CD4-positive, alpha-beta T cell treated with Interleukin-6 at 100 ng/mL for 8 hours (primary cell): ENCODE measurements at places on chromosomes 7 and 10.

- DNase-seq = peak; percentile 66
Measured at GRCh38 chr7:30285536-30286284, 1.3 kb downstream of the ZNRF2 start.

- DNase-seq = no peak
Measured at GRCh38 chr10:44902941-44903545, 8.1 kb upstream of the TMEM72 start.

DNA sequence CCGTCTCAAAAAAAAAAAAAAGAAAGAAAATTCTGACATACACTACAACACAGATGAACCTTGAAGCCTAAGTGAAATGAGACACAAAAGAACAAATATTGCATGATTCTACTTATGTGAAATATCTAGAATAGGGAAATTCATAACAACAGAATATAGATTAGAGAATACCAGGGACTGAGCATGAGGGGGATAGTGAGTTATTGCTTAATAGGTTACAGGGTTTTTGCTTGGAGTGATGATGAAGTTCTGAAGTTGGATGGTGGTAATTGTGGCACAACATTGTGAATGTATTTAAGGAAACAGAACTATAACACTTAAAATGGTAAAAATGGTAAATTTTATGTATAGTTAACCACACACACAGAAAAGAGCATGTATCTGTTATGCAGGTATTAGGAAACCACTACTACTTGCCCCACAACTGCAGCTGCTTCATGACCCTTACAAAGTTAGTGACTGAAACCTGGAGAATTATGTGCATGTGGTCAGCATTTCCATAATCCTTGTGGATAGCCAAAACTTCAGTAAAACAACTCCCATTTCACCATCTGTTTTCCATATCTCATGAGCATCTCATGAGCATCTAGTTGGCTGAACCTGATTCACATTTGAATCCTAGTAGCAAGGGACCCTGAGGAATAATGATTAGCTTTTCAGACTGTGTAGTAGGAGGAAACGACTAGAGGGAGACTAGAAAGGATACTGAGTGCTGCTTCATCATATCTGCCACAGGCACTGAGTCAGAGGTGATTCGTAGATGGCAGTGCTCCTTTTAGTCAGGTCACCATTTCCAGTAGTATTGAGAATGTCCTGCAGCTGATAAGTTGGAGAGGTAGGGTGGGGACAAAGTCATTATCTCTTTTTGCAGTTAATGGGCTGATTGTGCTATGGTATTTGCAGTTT lies 26.3 kb downstream of the SAMD8 start:
- no peak for DNase-seq

DNA sequence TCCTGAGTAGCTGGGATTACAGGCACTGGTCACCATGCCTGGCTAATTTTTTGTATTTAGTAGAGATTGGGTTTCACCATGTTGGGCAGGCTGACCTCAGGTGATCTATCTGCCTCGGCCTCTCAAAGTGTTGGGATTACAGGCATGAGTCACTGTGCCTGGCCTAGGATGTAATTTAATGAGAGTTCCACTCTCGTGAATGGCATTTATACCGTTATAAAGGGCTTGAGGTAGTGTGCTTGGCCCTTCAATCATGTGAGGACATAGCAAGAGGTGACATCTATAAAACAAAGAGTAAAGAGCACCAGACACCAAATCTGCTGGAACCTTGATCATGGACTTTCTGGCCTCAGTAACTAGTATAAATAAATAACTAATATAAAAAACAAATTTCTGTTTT lies 93.5 kb upstream of the PPP1R9A start:
- DNase-seq = no peak

DNA sequence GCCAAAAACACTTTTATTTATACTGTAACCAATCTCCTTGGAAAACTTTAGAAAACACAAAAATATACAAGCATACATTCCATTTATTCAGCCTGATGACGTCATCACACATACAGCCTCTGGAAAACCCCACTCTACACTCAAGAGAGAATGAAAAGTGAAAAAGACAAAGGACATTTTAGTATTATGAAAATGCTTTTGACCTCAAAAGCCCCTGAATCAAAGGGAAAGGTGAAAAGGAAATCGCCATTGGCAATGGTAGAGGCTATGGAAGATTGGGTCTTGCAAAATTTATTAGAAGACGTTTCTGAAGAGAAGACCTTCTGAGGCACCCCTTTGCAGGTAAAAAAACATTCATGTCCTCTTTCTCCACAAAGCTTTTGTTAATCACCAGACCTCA lies 82.9 kb upstream of the STRIP2 start:
- DNase-seq = no peak

- DNase-seq = no peak
Measured at GRCh38 chr10:124124123-124124768, 30.8 kb upstream of the CHST15 start.

- no peak for DNase-seq
Measured at GRCh38 chr7:114295522-114295921, 119.1 kb upstream of the FOXP2 start.

DNA sequence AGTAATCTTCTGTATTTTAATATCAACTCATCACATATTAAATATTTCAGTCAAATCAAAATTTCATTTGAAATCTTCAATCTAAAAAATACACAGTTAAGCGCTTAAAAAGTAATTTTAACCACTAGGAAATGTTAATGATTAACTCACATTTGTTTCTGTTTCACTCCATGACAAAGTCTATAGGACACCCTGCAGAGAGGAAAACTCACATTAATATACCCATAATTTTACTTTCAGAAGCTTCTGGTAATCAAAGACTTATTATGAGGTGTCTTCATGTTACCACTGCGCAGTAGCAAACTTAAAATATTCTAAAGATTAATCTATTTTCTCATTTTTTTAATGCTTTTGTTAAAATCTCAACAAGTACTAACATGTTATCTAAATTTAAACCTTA lies 41.0 kb upstream of the ZNF518A start:
- DNase-seq = no peak

DNA sequence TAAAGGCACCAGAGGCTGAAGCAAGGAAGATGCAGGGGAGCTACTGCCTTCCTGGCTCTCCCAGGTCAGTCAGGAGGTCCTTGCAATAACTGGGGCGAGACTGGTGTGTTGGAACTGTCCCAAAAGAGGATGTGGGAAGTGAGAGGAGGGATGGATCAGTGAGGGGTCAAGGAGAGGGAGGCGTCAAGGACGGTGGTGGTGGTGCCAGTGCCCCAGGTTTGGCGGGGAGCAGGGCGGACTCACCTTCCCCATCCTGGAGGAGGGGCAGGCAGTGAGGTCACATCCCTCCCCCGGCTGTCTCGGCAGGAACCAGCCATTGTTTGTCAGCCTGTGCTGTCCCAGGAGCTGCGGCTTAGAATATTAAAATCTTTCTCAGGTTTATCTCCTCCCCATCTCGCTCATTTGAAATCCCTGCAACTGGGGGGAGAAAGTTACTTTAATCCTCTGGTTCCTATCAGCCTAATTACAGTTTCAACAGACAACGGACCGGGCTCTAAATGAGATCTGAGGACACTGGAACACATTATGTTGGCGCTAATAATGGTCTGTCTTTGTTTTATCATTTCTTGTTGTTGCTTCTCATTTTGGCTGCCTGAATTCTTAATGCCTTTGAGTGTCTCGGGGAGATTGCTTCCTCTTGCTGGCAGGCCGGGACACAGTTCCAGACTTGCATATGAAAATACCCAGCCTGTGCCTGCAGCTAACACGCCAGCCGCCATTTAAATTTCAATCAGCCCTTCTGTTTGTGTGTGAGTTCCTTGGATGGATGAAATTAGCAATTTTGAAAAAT lies 387.5 kb downstream of the RPS24 start:
- no peak for DNase-seq

- DNase-seq = no peak
Measured at GRCh38 chr7:17854261-17855047, 85.8 kb downstream of the SNX13 start.

DNA sequence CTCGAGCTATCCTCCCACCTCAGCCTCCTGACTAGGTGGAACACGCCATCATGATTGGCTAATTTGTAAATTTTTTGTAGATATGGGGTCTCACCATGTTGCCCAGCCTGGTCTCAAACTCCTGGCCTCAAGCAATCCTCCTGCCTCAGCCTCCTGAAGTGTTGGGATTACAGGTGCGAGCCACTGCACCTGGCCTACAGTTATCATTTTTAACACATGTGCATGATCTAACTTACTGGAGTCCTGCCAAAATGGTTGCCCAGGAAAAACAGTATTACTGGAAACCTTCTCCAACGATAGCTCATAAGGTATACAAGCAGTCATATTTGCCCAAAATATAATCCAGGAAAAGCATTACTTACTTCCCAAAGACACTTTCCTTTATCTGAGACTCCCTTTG lies 20.2 kb downstream of the MRPL32 start:
- no peak for DNase-seq

DNA sequence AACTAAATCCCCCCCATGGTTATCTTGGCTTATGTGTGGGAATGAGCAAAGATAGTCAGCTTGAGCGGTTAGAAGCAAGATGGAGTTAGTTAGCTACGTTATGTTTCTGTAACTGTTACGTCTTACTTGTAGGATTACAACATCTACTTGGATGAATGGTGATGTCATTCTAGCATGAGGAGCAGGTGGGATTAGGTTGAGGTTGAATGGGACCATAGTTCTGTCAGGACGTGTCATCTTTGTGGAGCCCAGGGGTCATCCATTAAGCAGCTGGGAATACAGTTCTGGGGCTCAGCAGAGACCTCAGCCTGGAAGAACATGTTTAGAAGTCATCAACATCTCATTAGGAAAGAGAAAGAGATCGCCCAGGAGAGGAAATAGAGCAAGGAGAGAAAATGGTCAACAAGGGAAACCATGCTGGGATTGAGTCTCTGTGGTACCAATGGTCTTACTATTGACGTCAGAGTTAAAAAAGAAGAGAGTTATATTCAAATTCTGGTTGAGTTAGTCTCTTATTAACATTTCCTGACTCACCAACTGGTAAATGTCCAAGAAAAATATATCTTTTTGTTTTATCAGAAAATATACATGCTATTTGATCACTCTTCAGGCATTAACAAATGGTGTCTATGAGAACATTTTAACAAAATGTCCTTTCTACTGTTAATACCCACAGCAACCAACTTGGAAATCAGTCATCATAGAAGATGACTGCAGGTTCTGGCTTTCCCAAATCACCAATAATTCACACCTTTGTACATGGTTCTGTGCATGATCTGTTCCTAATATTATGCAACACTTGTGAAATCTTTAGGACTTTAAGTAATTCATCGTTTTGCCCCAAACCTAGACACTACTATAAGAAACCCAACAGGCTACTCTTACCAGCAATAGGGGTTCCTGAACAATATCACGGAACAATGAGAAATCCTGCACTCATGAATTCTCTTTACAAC lies 96.9 kb downstream of the KIAA1217 start:
- no peak for DNase-seq

DNA sequence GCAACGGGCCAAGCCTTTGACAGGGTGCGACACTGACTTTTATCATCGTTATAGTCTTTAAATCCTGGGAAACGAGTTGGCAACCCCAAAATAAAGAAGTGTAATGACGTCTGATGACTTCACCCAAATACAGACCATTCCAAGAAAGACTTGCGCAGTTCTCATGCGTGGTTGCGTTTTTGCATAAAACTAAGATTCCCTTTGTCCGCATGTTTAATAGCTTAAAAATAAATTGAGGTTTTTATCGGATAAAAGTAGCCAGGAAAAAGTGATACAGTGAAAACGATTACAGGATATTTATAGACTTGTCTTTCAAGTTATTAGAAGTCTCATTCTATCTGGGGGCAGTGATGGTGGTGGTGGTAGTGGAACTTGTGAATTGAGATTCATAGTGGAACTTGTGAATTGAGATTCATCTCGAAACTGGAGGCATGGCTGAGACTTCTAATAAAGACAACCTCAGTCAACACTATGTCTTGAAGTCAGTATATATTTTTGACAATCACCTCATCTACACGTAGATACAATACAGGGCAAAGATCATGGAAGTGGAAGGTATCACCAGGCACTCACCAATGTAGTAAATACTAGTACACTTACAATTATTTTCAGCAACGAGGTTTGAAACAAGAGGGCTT lies 1.2 kb upstream of the NAMPT start:
- DNase-seq = no peak

GRCh38 chr7:79359827-79360226 lies 93.6 kb downstream of the MAGI2 start:
- DNase-seq = no peak

DNA sequence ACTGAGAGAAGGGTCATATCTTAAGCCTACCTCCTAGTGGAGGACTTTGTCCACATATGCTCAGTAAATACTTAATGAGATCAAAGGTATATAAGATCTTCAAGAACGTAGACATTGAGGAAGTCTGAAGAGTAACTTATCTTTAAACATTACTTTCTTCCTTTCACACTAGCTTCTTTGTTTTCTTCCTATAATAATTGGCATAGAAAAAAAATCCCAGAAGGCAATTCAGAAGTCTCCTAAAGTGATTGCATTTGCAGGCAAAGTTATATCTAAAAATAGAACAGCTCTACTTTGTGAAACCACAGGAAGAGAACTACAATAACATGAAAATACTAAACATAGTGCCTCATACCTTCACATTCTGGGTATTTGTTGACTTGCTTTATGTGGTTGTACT lies 150.4 kb downstream of the PPP1R3A start:
- no peak for DNase-seq

- no peak for DNase-seq
Measured at GRCh38 chr10:58651040-58651439, 138.4 kb downstream of the BICC1 start.

DNA sequence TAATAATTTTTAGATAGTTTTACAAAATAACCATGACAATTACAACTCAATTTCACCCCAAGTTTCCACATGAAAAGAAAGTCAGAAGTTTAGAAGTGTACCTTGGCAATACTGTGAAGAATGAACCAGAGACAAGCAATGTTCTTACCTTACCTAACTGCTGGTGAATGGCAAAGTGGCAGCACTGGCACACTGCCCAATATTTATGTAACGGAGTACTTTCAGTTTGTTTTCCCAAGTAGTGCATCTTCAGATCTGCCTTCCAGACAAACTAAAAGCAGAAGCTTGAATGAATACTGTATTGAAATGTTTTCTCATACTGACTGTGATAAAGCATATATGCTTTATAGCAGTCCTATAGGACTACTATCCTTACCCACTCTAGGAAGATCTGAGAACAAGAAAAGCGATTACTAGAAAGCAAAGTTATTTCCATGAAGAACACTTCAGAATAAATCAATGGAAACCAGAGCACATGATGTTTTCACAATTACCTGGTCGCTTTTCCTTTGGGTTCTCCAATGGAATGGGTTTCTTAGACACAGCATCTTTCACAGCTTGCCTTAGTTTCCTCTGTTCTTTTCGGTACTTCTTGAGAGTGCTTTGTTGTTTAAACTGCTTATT lies 1.5 kb downstream of the NOC3L start:
- DNase-seq = peak; percentile 6

- no peak for DNase-seq
Measured at GRCh38 chr10:113274176-113274829, 278.6 kb upstream of the HABP2 start.

GRCh38 chr7:46315891-46316290 lies 394.8 kb upstream of the IGFBP3 start:
- DNase-seq = no peak

GRCh38 chr10:48604991-48605508 lies at the start of gene ARHGAP22:
Gene ARHGAP22, minus strand, starts transcription at chr10:48605073. Its CDS starts 277 bp downstream, at chr10:48604796.
- no peak for DNase-seq
